ENCODE measurements at places on chromosomes 2 and 18.

- DNase-seq: no peak
Measured at GRCh38 chr2:73981081-73982001, 3.4 kb upstream of the TET3 start.

- DNase-seq: peak; percentile 5
Measured at GRCh38 chr2:182228741-182229140, 198.1 kb downstream of the PDE1A start.

DNA sequence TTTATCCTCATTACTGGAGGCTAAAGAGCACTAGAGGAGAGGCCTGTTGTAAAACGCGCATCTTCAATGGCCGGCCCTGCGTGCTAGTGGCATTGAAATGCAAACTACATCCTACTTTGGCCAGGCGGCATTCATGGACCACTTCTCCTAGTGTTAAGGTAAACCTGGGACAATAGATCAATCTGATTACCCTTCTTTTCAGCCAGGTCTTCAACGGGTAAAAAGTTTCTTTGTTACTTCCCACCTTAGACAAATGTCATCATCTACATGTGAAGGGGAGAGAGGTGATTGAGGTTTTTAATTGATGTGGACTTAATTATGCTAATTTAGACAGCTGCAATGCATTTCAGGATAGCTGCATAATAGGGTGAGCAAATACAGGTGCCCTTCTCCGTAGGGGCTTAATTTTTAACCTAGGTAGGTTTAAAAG, 628.0 kb downstream of the ZEB2 start:
- DNase-seq: no peak

DNA sequence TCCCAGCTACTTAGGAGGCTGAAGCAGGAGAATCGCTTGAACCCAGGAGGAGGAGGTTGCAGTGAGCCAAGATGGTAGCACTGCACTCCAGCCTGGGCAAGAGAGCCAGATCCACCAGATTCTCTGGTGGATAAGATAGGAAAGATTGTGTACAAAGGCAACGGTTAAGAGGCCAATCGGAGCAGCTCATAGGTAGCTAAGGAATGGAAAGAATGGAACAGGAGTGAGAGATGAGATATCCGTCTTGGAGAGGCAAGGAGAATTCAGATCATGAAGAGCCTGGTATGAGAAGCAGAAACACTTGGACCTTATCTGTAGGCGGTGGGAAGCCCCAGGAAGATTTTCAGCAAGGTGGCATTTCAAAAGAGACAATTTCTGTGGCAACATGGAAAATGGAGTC, 27.1 kb downstream of the TTR start:
- no peak for DNase-seq

DNA sequence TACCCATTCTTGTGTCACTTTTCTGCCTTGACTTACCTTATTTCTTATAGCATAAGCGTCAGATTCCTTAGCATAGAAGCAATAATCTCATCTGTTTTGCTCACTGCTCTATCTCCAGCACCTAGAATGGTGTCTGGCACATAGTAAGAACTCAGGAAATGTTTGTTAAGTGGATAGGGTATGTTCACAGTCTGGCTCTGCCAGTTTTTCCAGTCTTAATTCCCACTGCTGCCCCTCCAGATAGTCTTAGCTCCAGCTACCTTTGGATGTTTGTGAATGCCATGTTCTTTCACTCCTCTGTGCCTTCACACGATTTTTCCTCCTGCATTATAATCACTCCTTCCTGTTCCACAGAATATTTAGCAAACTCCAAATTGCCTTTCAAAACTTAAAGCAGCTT, 29.0 kb downstream of the DNAJC10 start:
- DNase-seq: no peak

DNA sequence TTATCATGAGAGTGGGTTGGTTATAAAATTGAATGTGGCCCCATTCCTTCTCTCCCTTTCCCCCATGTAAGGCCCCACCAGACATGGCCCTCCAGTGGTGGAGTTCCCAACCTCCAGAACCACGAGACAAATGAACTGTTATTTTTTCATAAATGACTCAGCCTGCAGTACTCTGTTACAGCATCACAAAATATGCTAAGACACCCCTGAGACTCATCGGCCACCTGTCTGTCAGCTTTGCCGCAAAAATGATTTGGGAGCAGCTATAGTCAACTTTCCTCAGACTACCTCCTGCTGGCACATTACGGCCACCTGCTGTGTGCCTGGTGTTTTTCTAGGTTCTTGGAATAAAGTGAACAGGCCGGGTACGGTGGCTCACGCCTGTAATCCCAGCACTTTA, 21.4 kb upstream of the C1QL2 start:
- no peak for DNase-seq

DNA sequence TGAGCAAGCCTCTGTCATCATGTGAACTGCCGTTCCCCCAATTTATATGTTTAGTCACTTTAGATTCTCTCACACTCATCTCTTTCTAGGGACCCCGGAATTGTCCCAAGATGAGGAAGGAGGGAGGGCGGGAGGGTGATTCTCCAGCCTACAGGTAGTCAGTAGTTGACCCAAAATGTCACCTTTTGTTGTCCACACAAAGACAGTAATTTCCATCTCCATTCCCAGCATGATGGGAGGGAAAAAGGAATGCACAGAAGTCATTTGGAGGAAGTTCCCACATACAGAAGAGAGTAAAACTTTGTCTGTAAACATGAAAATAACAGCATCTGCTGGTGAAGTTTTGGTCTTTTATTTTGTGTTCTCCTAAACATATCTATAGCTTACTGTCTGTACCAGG, 222.9 kb downstream of the KLHL29 start:
- no peak for DNase-seq

- DNase-seq: no peak
Measured at GRCh38 chr2:131036696-131037397, 56.4 kb downstream of the FAM168B start.

GRCh38 chr18:59070181-59070912, 69.3 kb upstream of the SEC11C start:
- peak; percentile 82 for DNase-seq

- DNase-seq: no peak
Measured at GRCh38 chr2:183123117-183123958, 905 bp upstream of the NUP35 start.

- DNase-seq: no peak
Measured at GRCh38 chr18:58172031-58172430, 128.0 kb downstream of the NEDD4L start.

DNA sequence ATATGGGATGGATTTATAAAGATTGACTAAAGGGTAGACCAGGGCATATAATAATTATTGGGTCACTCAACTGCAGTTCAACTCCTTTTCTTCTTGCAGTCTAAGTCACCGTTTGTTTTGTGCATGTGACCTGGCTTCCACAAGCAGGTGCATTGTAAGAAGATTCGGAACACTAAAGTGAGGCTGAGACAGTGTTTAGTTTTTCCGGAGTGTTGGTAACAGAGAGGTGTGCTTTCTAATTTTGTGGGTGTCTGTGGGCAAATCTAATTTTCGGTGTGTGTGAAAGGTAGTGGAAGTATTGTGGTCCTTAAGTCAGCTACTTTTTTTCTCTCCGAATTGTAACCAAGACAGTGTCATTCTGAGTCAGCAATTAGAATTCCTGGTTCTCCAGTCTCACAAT, 184.5 kb downstream of the CDH19 start:
- no peak for DNase-seq

DNA sequence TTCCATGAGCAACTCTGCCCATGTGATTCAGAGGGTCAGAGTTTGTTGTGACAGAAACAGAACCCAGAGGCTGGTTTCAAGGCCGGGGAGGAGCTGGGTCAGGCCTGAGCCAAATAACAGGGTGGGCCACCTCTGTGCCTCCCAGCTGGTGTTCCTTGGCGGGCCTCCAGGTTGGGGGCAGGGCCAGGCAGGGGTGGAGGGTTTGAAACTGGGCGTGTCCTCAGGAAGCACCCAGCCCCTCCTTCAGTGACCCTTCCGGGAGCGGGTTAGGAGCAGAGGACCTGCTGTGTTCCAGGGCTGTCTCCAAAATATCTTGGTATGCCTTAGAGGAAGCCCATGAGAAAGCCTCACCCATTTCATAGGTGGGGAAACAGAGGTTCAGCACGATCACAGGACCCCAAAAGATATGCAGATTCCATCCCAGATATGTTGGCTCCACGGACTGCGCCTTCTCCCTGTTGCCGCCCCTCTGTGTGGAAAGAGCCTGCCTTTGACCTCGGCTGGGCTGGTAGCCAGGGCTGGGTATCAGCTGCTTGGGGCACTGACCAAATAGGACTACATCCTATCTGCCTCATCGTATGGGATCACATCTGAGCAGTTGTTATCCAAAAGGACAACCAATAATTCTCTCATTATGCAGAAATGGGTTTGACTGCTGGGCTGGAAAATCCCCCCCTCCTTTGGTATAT, 74.8 kb upstream of the GLI2 start:
- DNase-seq: no peak

DNA sequence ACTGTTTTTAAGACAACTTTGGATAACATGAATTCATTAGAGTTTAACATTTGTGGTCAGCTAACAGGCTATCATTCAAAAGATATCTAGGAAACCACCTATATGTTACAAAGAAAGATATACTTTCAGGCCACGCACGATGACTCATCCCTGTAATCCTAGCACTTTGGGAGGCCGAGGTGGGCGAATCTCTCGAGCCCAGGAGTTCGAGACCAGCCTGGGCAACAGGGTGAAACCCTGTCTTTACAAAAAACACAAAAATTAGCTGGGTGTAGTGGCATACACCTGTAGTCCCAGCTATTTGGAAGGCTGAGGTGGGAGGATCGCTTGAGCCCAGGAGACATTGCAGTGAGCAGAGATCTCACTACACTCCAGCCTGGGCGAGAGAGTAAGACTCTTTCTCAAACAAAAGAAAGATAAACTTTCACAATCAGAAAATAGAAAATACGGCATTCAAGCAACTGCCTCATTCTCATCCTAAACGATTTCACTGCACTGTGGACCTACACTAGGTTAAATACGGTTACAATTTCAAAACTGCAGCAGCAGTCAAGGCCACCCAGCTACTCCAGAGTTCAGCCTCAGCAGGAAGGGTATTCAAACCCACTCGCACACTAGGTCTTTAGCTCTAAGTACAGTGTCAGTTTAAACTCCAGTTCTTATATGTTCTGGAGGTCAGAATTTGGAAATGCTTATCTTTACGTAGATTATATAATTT, 250.0 kb upstream of the SLC39A10 start:
- DNase-seq: no peak

DNA sequence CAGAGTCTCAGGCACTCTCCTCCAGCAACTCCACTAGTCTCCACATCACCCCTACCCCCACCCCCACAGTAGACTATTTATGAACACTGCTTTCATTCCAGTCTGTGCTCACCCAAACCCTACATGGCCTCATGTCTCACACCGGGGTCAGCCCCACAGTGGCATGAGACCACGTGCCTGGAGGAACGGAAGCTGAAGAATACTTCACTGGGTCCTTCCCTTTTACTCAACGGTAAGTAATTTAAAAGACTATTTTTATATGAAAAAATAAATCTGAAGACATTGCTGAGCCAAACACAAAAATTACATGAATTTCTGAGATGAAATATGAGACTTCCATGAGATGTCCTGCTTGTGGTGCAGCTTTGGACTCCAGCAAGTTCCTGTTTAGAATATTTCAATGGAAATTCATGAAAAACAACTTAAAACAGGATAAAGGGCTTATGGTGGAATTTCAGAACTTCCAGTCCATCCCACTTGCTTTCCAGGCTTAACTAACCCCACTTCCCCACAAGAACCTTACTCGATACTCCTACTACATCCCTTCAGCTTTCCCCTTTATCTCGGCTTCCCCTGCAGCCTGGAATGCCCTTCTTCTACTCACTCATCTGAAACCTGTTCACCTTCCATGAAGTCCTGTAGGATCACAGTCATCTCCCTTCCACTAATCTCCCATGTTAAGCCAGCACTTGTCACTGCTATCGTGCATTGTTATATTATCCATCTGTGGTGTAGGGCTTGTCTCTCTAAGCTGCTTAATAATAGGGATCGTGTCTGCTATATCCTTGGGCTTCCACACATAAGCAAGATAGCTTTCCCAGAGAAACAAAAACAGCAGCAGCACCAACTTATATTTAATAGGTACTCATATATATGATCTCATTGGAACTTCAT, 47.9 kb downstream of the SLC14A1 start:
- DNase-seq: no peak

DNA sequence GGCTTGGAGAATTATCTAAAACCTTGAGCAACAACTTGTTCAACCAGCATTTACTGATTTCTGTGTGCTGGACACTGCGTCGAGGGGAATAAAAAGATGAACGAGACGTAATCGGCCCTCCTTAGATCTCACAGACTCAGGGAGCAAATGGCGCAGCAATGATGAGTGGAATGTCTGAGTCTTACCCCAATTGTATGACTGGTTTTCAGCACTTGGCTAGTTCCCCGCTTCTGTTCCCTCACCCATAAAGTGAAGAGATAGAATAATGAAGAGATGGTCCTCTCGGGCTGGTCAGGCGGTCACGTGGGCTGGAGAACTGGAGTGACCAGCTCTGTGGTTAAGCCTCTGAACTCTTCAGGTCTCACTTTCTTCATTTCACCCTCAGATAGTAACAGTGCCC, 17.3 kb upstream of the GATA6 start:
- DNase-seq: no peak

DNA sequence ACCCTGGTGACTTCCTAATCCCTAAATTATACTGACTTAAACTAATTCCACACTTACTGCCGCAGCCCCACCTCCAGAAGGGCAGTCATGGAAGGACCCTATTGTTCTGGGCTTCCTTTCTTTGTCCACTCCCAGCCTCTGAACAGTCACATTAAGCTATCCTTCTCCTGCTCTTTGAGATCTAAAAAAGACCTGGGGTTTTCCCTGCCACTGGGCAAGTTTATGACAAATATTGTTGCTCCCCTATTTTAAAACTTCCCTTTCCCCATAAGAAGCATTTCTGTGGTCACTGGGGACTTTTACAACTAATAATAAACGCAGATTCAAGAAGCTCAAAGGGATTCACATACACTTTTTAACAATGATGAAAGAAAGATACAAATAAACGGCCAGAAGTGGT, 47.2 kb upstream of the XPO1 start:
- peak; percentile 11 for DNase-seq
